ENCODE measurements at places on chromosomes 11 and 22.

DNA sequence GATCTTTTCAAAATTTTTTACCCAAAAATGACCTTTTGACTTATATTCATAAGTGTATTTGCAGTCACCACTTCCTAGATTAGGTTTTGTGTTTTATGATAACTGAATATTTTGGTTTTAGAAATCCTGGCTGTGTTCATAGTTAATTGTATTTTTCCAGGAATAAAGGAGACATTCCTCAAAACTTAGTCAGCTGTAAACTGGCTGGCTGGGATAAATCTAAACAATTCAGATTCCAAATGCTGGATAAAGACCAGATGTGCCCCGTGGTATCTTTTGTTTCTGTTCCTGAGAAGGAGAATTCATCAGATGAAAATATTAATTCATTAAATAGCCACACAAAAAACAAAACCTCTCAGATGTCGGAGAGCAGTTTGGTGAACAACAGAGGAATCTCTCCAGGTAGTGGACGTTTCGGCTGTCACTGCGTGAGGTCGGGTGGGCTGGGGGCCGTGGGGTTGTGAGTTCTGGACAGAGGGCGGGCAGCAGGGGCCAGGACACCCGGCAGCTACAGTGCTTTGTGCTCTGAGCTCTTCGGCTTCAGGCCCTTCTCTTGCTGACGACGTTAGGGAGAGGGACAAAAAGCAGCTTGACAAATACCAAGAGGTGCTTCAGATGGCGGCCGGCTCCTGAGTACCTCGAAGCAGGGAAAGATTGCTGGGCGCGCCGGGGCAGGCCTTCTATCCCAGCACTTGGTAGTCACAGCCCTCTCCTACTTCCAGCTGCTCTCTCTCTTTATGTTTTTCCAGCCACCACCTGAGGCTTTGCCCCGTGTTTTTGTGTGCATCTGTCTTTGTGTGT, 24.6 kb downstream of the MOV10L1 start:
- DNase-seq: no peak

DNA sequence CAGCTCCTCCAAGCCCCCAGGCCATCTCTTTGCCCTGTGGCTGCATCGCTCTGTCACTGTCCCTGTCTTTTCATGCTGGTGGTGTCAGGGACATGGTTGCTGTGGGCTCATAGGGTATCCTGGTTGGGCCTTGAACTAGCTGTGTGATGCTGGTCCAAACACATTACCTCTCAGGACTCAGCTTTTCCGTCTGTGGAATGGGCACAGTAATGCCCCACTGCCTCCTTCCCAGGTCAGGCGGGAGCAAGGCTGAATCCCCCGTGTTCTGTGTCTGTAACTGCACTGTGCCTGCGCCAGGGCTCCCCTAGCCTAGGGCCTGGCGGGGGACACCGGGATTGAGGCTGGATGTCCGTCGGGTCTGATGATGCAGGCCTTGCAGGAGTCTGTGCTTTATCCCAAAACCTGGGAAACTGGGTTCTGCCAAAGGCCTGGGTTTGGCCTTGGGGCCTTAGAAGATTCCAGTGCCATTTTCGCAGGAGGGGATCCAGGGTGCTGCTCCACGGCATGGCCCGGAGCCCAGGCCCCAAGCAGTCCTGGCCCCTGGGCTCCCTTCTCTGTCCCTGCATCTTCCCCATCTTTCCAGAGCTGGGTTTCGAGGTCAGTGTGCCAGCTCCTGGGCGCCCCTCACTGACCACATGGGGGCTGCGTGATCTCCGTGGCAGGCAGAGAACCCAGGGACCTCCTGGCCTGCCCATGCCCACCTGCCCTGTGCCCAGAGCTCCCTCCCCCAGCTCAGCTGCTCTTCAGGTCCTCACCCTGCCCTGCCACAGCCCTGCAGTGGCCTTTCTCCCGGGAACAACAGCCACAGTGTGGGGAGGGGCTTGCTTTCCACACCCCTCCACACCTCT, 32.7 kb upstream of the CELSR1 start:
- no peak for DNase-seq

GRCh38 chr22:49934891-49935557, 16.6 kb downstream of the CRELD2 start:
- no peak for DNase-seq

GRCh38 chr22:45768490-45768889, 96.9 kb downstream of the ATXN10 start:
- DNase-seq: peak; percentile 2

DNA sequence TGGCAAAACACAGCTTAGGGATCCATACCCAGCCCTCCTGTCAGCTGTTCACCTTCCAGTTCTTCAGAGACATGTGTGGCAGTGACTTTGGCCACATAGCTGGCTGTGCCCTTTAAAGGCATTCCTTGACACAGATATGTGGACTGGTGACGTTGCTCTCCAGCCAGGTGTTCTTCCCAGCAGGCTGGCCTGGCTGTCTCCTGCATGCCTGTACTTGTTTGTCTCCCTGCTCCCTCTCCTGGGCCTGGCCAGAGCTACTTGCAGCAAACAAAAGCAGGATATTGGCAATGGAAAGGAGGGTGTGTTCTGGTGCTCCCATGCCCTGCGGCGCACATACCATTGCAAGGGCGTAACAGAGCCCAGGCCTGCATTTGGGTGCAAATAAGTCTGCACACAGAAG, 38.3 kb downstream of the PIK3IP1 start:
- no peak for DNase-seq

DNA sequence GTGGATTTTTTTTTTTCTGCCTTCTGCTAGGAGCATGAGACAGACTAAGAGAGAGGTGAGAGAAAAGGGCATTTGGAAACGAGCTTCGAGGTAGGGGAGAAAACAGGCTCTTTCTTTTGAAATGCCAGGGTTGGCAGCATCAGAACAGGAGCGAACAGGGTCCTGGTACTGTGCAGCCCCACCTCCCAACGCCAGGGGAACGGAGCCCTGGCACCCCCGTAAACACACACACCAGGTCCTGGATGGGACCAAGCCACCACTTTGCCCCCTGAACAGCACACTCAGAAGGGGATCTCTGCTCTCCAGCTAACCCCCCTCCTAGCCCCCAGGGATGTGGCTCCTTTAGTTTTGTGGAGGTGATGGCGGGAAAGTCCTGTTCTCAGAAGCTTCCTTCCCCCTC, 127.1 kb downstream of the CTTN start:
- no peak for DNase-seq

- DNase-seq: no peak
These were observed 48.3 kb downstream of the RAB30 start for GRCh38 chr11:83023410-83023809.

DNA sequence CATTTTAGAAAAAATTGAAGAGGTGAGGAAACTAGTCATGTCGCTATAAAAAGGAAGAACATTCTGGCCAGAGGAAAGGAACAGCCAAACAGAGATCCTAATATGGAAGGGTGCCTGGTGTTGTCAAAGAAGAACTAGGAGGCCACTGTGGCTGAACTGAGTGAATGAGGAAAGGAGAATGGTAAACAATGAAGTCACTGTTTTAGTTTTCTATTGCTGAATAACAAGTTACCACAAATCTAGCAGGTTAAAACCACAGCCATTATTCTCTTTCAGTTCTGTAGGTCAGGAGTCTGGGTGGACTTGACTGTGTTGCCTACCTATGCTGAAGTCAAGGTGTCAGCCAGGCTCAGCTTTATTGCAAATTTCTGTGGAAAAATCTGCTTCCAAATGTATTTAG, 549.3 kb upstream of the CCDC90B start:
- DNase-seq: no peak

- no peak for DNase-seq
These were observed 15.0 kb downstream of the PDGFB start for GRCh38 chr22:39229688-39230260.

GRCh38 chr11:11845071-11845470, 3.3 kb downstream of the USP47 start:
- no peak for DNase-seq

DNA sequence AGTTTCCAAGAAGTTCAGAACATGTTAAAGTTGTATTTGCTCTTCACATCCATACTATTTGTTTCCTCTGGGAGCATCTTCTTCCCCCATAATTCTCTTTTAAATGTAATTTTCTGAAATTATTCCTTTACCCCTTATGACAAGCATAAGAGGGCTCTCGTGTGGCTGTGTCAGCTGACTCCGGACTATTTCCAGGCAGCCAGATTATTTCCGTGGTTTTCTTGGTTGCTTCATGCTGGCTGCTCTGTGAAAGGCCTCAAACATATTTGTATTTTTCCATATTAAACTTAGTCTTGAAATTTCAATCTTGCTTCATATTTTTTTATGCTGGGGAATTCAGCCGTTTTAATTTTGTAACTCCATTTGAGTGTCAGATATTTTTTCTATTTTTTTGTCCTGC, 2.8 kb upstream of the MMP1 start:
- DNase-seq: no peak

DNA sequence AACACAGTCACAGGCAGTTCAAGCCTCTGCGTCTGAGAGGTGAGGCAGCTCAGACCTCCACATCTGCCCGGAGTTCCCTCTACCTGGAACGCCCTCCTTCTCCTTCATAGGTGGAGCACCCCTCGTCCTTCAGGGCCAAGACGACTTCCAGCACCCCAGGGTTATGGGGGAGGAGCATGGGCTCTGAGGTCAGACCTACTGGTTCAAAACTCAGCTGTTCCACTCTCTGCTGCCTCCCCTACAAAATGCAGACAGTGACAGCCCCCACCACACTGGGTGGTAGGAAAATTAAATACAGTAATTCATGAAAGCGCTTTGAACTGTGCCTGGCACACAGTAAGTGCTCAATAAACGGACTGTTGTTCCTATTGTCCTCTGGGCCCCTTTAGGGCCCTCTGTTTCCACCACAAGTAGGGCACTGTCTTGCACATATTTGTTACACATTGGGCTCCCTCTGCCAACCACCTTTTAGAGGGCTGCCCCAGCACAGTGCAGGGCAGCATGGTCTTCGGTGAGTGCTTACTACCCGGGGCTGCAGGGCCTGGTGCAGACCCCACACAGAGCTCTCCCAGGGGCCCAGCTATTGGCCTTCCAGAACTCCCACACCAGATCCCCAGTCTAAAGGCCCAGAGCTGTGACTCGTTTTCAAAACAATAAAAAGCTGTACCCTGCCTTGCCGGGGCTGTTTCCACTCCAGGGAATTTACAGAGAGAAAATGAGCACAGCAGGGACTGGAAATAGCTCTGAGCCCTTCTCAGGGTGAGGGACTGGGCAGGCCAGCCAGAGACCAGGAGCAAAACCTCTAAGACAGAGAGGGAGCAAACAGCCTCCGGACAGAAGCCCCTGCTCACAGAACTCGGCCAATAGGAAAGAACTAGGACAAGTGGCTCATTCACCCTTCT, 2.5 kb downstream of the TMEM184B start:
- DNase-seq: no peak

DNA sequence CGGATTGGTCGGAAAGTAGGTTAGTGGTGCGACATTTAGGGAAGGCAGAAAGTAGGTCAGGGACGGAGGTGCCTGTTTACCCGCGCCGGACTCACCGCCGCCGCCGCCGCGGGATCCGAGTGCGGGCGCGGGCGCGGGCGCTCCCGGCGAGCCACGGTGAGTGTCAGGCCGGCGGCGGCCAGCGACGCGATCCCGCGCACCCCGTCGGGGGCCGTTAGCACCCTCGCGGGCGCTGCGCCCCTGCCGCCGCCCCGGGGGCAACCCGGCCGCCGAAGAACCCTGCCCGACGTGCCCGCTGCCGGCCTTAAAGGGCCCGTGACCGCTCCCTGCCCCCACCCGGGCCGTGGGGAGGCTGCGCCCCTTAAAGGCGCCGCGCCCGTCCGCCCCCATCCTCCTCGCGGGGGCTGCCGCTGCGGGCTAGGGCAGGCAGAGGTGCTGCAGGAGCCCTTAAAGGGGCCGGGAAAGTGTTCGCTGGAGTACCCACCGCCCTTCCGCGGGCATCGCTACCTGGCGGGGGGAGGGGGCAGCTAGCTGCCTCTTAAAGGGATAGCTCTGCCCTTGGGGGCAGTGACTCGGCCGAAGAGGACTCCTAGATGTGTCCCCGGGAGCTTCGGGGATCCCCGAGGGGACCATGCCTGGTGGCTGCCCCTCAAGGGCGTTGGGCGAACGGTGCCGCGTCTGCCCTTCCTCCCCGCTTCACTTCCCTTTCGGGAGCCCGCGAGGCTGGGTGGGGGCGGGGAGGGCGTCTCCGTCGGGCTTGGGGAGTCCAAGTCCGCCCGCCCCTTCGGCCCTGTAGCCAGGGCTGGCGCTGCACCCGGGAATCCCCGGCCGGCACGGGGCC, at the start of gene BMAL1:
Gene BMAL1, plus strand, starts transcription at position 23 of the 841 bp plus-strand sequence. CDS start 76,519 bp downstream, outside the sequence.
- no peak for DNase-seq

DNA sequence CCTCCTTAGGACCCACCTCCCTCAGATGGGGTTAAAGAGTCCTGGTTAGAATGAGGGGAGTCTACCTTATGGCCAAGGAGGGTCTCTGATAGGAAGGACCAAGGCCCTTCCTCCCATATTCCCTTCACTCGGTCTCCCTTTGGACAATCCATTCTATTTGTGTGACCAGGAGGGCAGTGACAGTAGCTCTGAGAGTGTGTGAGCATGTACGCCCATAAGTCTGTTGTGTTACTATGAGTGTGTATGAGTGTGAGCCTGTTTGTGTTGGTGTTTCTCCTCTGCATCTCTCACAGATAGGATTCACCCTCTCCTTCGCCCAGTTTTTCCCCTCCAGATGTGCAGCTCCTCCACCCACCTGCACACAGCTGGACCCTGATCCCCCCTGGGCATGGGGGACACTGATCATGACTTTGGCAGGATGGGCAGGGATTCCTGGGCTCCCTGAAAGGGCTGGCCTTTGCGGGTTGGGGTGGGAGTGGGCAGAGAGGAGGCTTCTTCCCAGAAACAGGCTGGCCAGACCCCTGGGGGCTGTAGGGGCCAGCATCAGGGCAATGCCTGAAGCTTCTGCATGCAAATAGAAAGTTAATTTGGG, 14.5 kb downstream of the PHLDB1 start:
- DNase-seq: no peak

DNA sequence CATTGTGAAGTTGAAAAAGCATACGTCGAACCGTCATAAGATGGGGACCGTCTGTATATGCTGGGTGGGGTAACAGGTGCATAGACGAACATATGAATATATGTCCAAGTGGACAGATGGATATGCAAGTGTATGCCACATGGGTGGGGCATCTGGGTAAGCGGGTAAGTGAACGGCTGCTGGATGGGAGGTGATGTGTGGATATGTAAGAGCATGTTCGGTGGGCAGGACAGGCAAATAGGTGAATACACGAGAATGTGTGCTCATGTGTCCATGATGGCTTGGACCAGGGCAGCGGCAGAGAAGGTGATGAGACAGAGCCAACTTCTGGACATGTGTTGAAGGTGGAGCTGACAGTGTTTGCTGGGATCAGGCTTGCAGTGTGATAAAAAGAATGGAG, 12.0 kb downstream of the IFITM10 start:
- DNase-seq: no peak

DNA sequence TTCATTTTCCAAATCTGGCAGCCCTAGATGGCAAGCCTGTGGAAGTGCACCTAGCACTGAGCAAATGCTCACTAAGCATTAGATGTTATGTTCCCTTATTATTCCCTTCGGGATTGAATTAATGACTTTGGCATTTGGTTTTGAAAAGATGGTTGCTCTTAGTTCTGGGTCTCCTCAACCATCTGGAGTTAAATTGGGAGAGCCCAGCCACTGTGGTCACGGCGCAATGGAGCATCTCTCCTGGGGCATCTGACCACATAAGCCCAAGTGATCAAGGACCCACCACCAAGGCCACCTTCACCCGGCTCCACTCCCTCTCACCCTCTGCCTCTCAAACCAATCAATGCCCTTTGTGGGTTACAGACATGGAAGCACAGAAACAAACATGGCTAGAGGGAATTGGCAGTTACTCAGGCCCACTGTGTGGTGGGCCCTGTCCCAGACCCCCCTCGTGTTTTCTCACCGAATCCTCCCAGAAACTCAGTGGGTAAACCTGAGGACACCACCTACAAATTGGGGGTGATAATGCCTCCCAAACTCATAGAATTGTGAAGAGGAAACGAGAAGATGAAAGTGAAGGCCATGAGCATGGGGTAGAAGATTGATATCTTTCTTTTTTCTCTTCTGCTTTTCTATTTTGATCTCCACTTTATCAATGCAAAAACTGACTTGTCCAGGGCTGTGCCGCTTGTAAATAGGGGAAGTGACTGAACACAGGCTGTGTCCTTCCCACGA, 52.2 kb downstream of the IRAG1 start:
- DNase-seq: no peak
